ENCODE measurements at places on chromosomes 5 and 9. TPM values are rescaled to one million over a fixed set of nuclear protein-coding genes. Genes with fewer than 3 reads are reported as not detected.

Gene ENG
- total RNA-seq: 12.8 TPM

Gene FCN2
- 124 TPM for total RNA-seq

DNA sequence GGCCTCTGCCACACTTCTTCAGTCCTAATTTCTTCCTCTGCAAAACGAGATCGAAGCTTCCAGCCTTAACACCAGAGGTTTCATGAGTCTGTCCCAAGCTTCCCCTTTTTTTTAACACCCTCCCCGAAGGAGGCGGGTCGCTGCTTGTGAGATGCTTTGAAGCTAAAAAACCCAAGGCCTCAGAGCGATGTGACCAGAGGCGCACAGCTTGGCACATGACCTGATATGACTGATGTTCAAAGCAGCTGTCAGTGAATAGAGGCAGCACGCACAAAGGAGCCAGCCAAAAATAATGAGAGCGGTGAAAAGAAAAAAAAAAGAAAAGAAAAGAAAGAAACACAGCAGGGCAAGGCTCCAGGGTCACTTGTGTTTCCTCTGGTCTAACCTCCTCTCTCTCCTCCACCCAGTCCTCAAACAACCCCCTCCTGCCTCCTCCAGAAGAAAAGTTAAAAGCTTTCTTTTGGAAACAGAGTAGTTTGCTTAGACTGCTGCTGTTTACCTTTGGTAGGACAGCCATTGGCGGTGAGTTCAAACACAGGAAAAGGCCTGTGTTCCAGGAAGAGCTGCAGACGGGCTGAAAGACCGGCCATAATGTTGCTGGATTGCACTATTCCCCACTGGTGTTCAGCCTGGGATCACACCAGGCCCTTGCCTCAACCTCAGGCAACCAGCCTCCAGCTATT is 10.9 kb upstream of the ZNF366 start:
- no peak for DNase-seq

DNA sequence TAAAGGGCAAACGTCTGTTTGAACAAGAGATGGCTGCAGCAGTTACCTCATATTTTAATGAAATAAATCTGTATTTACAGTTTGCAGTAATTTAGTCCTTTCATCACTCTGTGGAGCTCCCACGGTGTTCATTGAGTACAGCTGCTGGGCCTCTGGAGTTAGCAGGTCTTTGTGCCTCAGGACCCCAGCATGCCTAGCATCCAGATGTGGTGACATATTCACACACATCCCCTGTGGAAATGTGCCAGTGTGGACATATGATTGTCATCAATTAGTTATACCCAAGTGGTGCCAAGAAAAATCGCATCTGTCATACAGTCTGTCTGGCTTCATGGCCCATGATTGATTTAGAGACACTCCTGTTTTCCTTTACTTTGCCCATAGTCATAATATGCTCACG is 77.3 kb downstream of the NNT start:
- no peak for DNase-seq

- no peak for DNase-seq
These were observed 7.6 kb upstream of the CCDC152 start for GRCh38 chr5:42749020-42749419.

DNA sequence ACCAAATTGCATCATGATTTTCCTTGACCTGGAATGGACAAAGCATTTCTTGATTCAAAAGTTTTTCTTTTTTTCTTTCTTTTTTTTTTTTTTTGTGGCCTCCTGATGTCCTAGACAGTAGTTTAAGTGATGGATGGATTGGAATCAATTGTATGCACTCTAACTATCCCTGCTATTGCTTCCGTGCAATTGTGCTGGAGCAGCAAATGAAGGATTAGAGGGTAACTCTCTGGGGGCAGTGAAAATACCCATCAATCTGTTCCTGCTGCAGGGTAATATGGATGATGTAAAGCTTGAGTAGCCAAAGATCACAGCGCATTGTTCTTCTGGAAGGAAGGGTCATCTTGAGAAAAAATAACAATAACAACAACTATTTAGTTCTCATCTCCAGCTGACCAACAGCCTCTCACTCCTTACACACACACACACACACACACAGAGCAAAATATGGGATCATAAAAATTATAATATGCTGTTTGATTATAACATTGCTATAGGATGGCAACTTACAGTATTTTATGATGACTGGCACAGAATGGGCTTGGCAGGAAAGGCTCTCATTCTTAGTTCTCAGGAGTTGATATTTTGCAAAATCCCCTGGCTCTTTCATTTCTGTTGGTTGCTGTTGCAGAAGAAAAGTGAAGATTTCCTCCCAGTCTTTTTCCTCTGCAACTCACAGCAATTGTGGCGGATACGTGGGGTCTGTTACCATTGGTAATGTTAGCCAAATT is 160.9 kb upstream of the DMAC1 start:
- DNase-seq: no peak

DNA sequence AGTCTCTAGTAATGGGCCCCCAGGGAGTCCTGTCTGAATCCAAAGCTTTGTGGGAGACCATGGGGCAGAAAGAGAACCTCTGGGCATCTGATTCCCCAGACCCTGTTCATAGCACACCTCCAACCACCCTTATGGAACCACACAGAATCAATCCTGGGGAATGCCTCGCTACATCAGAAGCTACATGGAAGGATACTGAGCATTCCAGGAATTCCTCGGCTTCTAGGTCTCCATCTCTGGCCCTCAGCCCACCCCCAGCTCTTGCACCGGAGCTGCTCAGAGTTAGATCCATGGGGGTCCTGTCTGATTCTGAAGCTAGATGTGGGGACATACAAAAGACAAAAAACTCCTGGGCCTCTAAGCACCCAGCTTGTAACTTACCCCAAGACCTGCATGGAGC is 28.4 kb downstream of the VCP start:
- no peak for DNase-seq

DNA sequence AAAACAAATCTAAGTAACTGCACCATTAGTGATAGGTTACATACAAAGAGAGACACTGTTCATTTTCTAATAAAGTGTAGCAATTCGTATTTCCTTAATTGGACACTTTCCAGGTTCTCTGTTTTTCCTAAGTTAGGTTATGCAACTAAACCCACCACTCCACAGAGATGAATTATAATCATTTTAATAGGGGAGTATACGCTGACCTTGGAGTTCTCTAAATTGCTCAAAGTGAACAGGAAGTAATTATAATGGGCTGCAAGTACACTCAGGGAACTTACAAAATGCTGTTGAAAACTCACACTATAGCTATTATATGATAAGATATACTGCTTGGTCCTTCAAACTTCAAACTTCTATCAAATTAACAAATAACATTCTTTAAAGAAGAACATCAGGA is 18.2 kb upstream of the ADCY2 start:
- DNase-seq: no peak

Gene IFNA2
- not detected for total RNA-seq

DNA sequence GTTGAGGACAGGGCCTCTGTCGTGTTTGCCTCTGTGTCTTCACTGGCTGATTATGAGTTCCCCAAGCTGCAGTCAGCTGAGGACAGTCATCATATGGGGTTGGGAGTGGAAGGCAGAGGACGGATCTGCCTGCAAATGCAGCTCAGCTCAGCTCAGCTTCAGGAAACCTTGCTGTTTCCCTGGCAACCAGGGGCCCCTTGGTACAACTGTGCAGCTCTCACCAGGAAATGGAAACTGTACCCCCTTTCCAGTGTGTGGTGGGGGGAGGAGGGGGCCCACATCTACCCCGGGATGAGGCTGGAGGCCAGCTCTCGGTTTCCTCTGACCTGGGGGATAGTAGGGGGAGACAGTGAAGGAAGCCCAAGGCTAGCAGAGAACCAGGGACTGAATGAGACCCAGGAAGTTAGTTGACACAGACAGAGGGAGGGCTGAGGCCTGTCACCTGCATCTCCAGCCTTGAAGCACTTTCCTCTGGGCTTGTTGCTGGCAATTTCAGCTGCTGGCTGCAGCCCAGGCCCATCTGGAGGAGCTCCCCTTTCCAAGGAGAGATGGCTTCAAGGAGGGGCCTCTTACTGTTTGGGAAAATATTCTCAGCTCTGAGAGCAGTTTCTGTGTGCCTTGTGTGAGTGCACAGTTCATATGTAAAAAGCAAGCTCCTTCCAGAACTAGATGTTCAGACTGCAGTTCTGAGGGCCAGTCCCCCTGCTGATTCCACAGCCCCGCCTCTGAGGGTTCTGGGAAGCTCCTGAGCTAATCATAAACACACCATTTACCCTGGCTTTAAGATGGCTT is 6.9 kb downstream of the ANXA6 start:
- DNase-seq: no peak

- no peak for DNase-seq
These were observed 17.5 kb downstream of the ADAM19 start for GRCh38 chr5:157558041-157558595.

DNA sequence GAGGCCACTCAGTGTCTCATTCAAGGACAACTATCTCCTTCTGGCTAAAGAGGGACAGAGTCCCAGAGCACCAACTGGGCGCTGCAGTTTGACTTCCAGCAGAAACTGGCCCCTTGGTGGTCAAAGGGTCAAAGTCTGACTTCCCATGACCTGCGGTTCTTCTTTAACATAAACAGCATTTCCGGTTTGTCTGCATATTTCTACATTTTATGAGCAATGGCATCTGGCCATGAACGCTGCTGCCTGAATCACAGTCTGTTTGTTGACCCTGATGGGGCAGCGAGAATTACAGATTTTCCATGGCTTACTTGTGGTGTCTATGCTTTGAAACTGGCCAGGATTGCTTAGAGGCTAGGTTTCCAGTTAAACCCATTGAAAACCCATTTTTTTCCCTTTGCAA is 1.3 kb downstream of the TNFSF15 start:
- DNase-seq: no peak

Gene DOK3
- total RNA-seq: 19.2 TPM

- DNase-seq: no peak
These were observed 23.2 kb upstream of the RCL1 start for GRCh38 chr9:4769321-4770080.

Gene MEGF10
- total RNA-seq: 1.0 TPM

Gene PCDHA4
- 0.08 TPM for total RNA-seq

Data from liver (tissue), 10 donors.